ENCODE measurements at places on chromosomes 4 and X. TPM values are rescaled to one million over a fixed set of nuclear protein-coding genes. Genes with fewer than 3 reads are reported as not detected.

DNA sequence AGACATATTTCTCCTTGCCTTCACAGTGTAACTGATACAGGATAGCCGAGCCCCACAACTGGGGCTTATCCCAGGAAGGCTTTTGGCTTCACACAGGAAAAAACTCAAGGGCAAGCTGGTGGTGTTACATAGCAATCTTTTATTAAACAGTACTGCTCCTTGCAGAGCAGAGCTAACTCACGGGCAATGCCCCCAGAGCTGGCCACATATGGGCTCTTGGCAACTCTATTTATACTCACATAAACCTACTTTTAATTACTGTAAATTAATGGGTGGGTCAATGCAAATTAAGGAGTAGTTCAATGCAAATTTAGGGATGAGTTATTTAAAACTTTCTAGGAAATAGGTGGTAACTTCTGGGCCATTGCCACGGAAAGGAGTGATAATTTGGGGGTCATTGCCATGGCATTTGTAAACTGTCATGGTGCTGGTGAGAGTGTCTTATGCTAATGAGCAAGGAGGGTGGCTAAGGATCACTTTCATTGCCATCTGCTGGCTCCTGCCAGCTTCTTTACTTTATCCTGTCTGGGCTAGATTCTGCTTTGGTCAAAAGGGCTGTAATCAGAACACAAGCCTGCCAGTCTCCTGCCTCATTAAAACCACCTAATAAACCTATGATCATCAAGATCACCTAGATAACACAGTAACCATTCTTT, 288.8 kb downstream of the CENPC start:
- H3K27me3 ChIP-seq = peaks cover 3% of the 10 kb centered on the region
- H3K4me3 ChIP-seq = no peak overlapping the region
- no peak overlapping the region for H3K27ac ChIP-seq
- DNase-seq = no peak
- no peaks in the 10 kb centered on the region for H3K36me3 ChIP-seq

DNA sequence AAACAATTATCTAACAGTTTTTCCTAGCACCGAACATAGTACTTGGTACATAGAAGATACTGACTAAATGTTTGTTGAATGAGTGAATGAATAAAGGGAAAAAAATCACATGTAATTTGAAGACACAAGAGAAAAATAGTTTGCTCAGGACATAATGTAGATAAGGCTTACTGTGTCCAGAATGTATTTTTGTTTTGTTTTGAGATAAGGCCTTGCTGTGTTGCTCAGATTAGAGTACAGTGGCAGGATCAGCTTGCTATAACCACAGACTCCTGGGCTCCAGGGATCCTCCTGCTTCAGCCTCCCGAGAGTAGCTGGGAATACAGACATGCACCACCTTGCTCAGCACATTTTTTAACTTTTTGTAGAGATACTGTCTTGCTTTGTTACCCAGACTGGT, 6.5 kb downstream of the FAM199X start:
- H3K27ac ChIP-seq = no peak overlapping the region
- DNase-seq = no peak
- H3K36me3 ChIP-seq = peaks cover 6% of the 10 kb centered on the region
- H3K27me3 ChIP-seq = no peaks in the 10 kb centered on the region

Gene DRD5
- total RNA-seq = not detected

Gene LRIT3
- total RNA-seq = not detected

Gene CCDC160
- total RNA-seq = not detected

Data from activated T-helper 1 cell treated with anti-CD3 and anti-CD28 coated beads, Interleukin-12 subunit alpha, Interleukin-12 subunit beta, Interleukin-2, Interleukin-4 antibody, amounts not matched to agents 30 ng/mL and 10 ng/mL and 1 ng/mL, durations not matched to agents 14 hours and 24 hours and 36 hours (primary cell).